ENCODE measurements at places on chromosomes 12 and 14.

- no peak for DNase-seq
These were observed 3.0 kb upstream of the FNTB start for GRCh38 chr14:64983439-64984310.

- DNase-seq = no peak
These were observed 85.2 kb upstream of the PRMT8 start for GRCh38 chr12:3405821-3406220.

- no peak for DNase-seq
These were observed 843.4 kb downstream of the SLC6A15 start for GRCh38 chr12:84069198-84069597.

GRCh38 chr14:43568022-43568421, 939.1 kb downstream of the FSCB start:
- no peak for DNase-seq

DNA sequence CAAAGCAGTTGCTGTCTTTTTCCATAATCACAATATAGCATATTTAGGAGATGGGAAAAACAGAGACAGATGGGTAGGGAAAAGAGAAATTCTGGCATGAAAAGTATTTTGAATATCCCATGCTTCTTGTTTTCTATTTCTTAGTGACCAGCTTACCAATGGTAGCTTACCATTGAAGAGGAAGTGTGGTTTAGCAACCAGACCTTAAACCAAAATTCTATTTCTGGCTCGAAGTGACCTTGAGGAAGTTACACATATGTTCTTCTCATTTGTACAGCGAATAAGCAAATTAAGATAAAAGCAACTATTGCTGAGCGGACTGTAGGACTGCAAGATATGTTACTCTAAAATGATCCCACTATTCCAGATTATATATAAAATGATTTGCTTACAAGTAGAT, 82.9 kb downstream of the FGD4 start:
- no peak for DNase-seq

GRCh38 chr14:102063808-102064429, 22.9 kb downstream of the HSP90AA1 start:
- DNase-seq = no peak

GRCh38 chr14:66345986-66346385, 140.2 kb upstream of the CCDC196 start:
- DNase-seq = no peak

GRCh38 chr14:91273885-91274273, 29.4 kb upstream of the GPR68 start:
- DNase-seq = no peak

DNA sequence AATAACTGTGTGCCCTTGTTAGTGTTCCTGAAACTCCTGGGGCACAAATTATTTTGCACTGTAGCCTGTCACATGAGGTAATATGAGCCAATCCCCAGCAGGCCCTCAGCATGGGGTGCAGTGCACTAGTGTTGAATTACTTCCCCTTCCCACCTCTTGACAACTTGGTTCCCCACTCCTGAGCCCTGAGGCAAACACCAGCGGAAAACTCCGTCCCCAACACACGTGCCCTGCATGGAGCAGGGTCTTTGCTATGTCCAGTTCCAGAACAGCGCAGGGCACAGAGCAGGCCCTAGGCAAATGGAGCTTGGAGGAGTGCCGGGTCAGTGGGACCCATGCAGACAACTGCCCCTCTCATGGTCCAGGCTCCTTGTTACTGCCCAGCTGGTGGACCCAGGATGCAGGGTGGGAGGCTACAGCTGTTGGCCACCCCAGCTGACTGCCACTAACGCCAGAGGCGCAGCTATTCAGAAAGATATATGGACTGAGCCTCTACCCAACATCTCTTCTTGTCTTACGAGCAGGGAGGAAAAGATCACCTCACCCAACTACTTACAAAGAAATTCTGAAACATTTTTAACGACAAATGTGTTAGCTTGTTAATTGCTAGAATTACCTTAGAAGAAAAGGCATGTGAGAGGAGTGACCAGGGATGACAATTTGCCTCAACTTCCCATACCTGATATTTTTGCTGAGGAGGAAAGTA, 71.6 kb downstream of the NT5DC3 start:
- no peak for DNase-seq

DNA sequence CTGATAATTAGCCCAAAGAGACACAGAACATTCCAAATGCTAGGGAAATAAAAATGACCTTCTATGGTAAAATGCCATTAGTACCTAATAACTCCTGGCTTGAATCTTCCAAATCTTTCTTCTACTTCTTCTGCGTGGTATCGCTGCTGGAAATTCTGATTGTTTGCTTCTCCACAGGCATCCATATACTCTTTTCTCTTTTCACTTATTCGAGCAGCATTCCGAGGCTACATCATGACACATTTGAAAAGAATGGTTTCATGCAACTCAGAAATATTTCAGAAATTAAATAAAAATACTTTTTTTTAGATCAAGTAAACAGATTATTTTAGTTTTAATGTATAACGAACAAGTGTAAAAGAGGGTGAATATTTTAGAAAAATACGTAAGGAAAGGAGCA, 18.9 kb downstream of the ZCCHC8 start:
- no peak for DNase-seq

- DNase-seq = no peak
These were observed 66.3 kb upstream of the TCL1B start for GRCh38 chr14:95619785-95620417.

- no peak for DNase-seq
These were observed 366.0 kb upstream of the USP15 start for GRCh38 chr12:61894168-61894567.

GRCh38 chr14:85573406-85573805, 43.5 kb downstream of the FLRT2 start:
- DNase-seq = no peak

DNA sequence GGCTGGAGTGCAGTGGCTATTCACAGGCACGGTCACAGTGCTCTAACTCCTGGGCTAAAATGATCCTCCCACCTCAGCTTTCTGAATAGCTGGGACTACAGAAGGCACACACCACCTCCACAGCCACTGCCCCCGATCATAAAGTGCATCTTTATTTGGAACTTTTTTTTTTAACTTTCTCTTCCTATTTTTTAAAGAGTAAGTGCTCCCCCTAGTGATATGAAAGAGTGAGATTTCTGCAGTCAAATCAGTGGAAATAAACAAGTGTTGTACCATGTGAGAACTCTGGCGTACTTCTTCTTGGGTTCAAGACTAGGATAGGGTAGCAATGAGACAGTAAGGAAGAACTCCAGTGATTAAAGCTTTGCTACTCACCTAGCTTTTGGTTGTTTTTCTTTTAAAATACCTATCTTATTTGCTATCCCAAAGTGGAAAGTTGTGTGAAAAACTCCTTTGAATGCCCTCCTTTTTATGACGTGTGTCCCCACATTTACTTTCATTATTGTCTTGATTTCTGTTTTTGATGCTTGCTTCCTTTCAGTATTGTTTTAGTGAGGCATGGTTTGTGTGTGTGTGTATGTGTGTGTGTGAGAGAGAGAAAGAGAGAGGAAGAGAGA, 6.6 kb downstream of the PPP4R4 start:
- DNase-seq = peak; percentile 58

GRCh38 chr12:4031703-4032291, 158.6 kb upstream of the PARP11 start:
- DNase-seq = no peak

DNA sequence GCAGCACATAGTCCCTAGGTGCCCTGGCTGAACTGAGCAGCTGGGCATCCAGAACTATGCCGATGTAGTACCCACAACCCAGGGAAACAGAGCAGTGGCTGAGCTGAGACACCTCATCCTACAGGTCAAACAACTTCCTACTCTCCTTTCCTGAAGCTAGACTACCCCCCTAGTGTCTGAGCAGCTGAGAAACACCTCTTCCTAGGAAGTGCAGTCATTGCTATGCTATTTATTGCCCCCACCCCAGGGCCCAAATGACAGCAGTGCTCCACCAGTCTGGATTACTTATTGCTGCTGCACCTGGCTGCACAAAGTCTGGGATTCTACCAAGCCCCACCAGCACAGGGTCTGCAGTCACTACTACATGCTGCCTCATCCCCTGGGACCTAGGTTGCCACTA, 16.7 kb upstream of the GARIN2 start:
- no peak for DNase-seq

GRCh38 chr12:24931666-24932405, 17.1 kb downstream of the BCAT1 start:
- no peak for DNase-seq

DNA sequence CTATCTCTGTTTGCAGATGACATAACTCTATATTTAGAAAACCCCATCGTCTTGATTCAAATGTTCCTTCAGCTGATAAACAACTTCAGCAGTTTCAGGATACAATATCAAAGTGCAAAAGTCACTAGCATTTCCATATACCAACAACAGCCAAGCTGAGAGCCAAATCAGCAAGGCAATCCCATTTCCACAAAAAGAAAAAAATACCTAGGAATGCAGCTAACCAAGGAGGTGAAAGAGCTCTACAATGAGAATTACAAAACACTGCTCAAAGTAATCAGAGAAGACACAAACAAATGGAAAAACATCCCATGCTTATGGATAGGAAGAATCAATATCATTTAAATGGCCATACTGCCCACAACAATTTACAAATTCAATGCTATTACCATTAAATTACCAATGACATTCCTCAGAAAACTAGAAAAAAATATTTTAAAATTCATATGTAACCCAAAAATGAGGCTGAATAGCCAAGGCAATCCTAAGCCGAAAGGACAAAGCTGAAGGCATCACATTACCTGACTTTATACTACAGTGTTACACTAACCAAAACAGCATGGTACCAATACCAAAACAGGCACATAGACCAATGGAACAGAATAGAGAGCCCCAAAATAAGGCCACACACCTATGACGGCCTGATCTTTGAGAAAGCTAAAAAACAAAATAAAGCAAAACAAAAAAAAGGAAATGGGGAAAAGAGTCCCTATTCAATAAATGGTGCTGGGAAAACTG, 901.7 kb downstream of the LRFN5 start:
- DNase-seq = no peak

- no peak for DNase-seq
These were observed 406.3 kb upstream of the FAR2 start for GRCh38 chr12:28742791-28743190.

DNA sequence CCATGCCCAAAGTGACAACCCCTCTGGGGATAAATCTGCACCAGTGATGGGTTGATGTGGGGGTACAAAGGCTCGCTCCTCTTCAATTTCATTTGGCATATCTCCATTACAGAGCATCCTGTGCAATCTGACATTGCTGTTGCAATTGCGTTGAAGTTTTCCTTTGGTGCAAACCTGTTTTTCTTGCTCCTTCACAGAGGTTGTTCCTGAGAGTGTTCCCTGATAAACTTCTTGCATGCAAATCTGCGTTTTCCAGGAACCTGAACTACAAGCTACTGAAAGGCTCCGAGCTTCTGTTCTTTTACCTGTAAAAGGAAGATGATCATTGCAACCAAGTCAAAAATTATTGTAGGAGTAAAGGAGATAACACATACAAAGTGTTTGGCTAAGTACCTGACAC, 26.1 kb downstream of the SERPINA11 start:
- DNase-seq = no peak

DNA sequence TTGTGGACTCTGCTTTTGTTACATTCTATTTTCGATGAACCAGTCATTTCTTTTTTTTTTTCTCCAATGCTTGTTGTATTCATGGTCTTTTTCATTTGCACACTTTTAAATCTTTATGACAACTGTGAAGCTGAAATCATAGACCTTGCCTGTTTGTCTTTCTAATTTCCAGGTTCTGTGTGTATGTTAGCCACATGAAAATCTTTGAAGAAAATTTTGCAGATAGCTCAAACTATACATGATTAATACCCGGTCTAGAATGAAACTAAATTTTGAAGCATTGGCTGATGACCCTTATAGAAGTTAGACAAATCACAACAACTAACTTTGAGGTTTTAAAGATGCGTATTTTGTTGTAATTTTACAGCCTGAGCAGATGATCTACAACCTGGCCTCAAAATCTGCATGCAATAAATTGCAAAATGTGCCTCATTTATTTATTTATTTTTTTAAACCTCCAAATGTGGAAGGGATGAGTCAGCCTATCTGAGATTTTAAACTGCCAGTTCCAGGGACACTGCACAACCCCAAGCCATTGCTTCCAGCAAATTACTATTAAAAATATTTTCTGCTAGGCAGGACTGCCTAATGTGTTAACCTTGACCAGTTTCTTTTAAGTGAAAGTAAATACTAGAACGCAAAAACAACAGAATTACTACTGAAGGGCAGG, 96.3 kb upstream of the NAV3 start:
- no peak for DNase-seq

DNA sequence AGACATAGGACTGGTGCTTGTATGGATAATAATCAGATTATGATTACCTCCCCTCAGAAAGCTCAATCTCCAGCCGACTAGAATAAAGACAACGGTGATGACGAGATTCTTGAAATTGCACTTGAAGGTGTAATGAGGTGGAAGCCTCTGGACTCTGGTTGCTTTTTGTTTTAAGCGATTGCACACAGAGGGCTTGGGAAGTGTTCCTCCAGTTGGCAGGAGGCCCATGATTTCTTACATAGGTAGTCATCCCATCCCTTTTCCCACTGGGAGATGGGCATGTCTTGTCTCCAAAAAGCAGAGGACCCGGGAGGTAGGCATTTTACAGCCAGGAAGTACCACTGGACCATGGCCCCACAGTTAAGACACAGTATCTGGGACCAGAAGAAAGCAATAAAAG, 165.7 kb upstream of the FKBP4 start:
- DNase-seq = no peak

DNA sequence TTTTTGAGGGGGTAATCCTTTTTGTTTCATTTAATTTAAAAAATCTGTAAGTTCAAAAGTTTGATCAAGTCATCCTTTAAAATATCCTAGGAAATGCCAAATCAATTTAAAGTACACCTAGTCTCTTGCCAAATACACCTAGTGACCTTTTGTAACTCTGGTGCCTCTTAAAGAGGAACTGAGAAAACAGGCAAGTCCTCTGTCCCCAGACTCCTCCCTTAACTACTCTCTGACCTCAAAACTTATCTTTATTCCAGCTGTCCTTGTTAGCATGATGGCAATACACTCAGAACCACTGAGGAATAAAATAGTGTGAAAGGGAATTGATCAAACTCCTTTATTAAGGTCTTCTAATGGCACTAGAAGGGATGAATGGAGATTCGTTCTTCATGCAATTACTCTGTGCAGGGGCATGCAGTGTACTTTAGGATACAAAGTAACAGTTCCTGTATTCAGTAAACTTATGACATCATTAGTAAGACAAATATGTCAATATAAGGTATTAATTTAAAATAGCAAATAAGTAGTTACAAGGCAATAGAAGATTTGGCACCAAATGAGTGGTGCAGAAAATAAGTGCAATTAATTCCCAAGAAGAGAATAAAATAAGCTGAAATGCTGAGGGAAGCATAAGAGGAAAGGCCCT, 3.3 kb downstream of the FAR2 start:
- DNase-seq = no peak

DNA sequence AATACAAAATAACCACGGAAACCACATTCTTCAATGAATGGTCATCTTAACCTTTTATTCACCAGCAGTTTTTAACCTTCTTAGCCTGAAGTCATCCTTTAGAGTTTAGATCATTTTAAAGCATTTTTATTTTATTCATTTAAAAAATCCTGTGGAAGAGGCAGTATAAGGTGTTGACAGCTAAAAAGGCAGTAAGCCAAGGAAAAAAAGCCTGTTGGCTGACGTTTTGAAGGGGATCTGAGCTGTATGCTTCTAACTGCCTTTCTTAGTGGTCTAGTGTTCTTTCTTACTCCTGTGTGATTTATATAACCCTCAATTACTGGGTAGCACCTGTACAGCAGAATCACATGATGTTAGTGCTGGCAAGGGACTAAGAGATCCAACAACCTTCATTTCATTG, 438.3 kb upstream of the SEL1L start:
- no peak for DNase-seq
